ENCODE measurements at places on chromosomes 3 and 15.

DNA sequence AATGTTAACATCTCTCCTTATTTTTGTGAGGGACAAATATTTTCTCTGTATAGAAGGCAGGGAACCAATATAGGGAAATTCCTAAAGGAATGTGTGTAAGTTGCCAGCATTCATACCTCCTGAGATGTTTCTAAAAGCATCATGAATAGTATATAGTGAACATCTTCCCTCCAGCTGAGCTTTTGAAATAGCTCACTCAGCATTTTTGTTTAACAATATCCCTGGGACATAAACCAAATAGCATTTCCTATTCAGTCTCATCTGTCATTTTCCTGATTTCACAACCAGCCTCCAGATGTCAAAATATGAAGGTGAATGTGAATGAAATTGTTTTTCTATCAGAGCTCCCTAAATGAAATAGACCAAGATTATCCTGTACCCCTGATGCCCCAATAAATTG is 137.2 kb downstream of the PPM1L start:
- DNase-seq, result no peak

DNA sequence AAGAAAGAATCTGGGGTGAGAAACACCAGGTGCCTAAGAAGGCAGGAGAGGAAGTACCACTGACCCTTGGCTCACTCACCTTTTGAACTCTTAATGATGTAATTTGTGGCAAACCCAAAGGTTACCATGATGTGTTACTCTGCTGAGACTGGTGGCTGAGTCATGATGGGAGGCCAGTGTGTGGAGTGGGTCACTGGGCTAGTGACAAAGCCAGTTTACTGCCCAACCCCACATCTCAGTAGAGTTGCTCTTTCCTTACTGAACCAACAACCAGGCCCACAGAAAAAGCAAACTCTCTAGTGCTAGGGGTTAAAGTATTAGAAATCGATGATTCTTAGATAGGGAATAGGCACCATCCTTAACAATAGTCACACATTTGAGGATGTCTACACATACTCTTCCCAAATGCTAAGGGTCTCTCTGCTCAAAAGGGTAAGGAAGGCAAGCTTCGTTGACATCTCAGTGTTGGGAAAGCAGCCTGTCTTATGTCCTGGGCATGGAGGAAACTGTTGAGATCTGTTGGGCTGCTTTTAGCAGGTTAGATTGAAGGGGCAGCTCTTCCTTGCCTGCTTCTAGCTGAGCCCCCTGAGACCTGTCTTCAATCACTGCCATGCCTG is 3.1 kb downstream of the RBP2 start:
- no peak for DNase-seq

GRCh38 chr3:149010504-149010951 is 19.2 kb downstream of the GYG1 start:
- no peak for DNase-seq

GRCh38 chr3:13812034-13812471 is 67.8 kb downstream of the WNT7A start:
- DNase-seq, result no peak

- no peak for DNase-seq
These were observed 7.7 kb downstream of the PLD1 start for GRCh38 chr3:171802590-171802956.

DNA sequence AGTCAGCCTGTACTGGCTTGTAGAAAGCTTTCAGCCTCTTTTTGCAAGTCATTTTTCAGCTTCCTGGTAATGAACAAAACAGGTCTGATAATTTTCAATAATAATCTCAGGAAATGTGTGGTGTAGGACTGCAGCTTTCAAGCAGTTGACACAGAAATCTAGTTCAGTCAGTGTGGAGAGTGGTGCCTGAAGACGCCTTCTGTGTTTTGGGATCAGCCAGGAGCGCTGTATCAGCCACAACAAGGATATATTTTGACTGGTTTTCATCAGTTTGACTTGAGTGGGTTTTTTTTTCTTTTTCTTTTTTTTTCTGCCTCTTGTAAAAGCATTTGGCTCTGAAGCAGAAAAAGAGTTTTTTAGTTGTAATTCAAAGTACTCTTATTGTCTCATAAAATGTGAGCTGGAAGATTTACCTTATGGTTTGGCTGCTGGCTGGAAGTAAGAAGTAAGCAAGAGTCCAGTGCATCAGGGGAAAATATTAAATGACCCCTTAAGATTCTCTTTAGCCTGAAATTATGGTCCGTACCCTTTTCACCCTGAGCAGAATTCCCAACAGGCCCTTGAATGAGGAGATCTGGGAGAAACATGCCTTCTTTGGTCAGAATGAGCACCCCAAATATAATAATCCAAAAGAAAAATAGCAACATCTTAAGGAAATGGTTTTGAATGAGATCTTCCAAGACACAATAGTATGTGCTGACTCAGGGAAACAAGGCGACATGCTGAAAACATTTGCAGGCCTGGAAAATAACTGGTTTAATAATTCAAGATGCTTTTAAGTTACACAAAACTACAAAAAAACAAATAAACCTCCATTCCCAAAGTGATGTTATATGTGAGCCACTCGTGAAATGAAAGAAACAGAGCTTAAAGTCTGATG is 332.7 kb upstream of the ADAMTS9 start:
- no peak for DNase-seq

- DNase-seq, result no peak
These were observed 832.9 kb upstream of the NR2F2 start for GRCh38 chr15:95497634-95498033.

GRCh38 chr3:5462086-5462485 is 274.6 kb downstream of the EDEM1 start:
- no peak for DNase-seq

DNA sequence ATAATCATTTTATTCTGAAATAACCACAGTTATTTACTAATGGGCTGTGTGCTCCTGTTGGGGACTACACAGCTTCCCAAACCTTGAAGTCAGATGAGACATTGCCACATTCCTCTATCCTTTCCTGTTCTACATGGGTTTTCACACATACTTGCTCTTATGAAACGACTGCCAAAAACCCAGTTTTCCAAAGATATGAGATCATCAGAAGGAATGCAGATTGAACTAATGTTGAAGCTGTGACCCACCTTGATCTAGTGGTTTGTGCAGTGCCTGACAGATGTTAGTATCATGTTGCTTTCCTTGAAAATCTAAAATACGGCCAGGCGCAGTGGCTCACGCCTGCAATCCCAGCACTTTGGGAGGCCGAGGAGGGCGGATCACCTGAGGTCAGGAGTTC is 144.6 kb downstream of the VGLL4 start:
- no peak for DNase-seq

DNA sequence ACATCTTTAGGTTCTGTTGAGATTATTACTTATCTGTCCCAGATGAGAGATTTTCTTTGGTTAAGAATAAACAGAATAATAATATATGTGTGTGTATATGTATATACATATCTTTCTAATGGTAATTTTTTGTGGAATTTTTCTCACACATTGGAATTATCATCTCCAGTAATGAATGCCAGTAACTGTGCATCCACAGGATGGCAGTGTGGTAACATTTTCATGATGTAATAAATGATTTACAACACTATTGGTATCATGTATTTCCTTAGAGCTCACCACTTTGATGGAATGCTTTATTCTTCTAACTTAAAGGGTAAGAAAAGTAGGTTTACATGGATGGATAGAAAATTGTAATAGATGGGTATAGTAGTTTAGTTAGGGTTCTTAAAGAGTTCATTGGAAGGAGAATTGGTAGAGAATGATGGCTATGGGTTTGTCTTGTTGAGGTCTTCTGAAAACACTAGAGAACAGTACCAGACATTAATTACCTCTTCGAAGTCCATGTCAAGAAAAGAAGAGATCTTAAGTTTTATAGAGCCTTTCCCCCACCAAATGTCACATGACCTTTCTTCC is 78.1 kb downstream of the STT3B start:
- DNase-seq, result no peak

GRCh38 chr3:48305396-48305795 is 28.1 kb downstream of the SPINK8 start:
- no peak for DNase-seq

- DNase-seq, result no peak
These were observed 61.3 kb downstream of the LRRC3B start for GRCh38 chr3:26683902-26684301.

- DNase-seq, result no peak
These were observed 157.0 kb downstream of the GABRG3 start for GRCh38 chr15:27127815-27128570.

DNA sequence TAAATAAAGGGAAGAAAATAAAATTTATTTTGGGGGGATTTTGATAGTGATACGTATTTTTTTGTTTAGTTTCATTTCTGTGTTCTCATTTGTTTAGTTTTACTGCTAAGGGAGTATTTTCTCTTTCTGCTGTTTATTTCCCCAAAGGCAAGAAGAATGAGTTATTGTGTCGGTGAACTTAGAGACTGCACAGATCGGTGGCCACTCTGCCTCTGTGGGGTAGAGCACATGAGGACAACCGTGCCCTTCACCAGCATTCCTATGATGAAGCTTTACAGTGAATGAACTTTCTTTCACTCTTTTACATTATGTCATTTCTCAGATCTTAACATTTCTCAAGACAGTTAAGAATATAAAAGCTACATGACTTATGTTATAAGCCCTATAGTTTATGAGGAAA is 214.4 kb downstream of the OCA2 start:
- DNase-seq, result no peak

DNA sequence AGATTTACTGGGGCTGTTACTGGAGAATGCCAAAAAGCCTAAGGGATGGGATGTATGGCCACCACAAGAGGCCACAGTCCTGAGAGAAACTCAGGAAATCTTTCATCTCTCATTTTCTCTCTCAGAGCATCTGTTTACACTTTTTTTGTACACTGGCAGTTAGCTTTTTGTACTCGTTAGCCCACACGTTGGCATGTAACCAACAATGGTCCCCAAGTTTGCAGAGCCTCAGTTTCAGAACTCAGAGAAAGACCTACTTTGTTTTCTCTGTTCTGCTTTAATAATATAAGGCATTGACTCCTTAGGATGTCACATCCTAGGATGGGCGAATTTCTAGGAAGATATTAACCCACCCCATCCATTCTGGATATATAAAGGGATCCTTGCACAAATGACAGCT is 183.5 kb downstream of the SUCNR1 start:
- DNase-seq, result no peak

DNA sequence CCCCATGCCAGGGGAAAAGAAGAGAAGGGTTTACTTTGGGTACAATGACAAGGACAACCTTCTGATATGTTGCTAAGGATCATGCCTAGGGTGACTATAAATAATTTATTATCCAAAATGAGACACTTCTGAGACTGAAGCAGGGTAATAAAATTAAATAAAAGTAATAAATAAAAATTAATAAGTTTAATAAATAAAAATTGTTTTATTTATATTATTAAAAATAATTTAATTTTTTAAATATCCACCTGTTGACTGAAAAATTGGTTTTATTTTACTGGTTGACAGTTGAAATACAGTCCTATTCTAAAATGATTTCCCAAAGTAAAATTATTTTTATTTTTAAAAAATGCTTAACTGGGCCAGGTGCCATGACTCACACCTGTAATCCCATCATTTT is 102.0 kb downstream of the FHIT start:
- no peak for DNase-seq

- DNase-seq, result no peak
These were observed 2.1 kb downstream of the RPP25 start for GRCh38 chr15:74954515-74954914.

DNA sequence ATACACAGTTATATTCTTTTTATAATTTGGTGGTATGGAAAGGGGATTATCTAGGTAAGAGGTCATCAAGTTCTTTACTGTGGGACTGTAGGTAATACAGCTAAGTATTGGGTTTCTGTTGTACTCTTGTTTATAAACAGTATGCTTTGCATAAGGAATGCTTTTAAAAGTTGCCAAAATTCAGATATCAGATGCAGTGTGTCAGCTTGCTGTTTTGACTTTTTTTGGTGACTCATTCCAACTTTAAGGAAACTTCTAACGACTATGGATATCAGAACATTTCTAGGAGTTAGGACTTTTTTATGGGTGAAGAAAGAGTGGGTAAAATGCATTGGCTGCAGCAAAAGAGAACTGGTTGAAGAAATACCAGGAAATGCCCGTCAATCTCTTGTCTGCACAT is 2.8 kb downstream of the SCAANT1 start:
- no peak for DNase-seq

- no peak for DNase-seq
These were observed 34.2 kb upstream of the SKIL start for GRCh38 chr3:170323331-170323730.

- no peak for DNase-seq
These were observed 141.2 kb upstream of the GADL1 start for GRCh38 chr3:31035681-31036080.

GRCh38 chr15:74319138-74319460 is 48.3 kb downstream of the CYP11A1 start:
- no peak for DNase-seq

DNA sequence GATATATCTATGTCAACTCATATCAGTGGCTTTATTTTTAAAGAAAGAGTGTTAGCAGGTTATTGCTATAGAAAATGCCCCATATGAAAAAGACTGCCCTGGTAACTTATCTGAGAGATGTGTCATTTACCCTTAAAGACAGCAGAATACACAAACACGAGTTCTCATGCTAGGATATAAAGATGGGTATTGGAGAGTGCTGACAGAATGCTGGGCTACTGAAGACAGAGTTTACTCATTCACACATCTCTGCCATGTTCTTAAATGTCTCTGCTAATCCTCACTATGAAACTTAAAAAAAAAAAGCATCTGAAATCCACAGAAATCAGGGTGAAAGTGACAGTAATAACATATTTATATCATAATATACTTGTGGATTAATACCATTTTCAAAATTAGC is 126.7 kb downstream of the FOXP1 start:
- no peak for DNase-seq

GRCh38 chr3:136281966-136282520 is 31.9 kb downstream of the PCCB start:
- no peak for DNase-seq

DNA sequence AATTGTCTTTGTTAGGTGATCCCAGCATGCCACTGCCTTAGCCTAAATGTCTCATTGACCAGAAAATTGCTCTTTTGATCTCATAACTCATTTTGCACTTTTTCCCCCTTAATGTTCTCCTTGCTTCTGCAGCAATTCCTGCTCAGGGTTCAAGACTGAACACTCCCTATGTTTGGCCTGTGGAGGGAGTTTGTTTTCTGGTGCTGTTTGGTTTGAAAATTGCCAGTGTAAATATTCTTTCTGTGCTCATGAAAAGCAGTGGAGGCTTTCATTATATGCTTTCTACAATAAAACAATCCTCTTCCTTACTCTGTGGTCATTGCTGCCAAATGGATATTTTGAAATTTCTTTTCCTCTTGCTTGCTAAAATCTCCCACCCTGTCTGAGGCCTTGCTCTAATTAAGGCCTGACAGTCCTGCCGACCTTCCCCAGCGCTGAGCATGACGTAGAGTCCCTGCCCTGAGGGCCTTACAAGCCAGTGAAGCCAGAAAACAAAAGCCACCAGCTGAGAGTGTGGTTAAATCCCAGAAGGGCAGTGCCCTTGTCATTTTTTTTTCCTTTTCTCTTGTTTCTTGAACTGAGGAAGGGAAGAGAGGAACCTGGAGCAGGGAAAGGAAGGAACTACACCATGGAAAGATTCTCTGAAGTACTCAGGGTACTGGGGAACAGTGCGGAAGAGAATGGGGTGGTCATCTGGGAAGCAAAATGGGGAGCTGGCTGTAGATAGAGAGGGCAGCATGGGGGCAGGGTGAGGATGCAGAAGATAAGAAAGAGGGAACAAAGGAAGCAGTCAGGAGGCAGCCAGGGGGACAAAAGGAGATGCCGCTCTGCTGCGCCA is 24.8 kb downstream of the ZBTB38 start:
- no peak for DNase-seq

All from activated CD4-positive, alpha-beta T cell treated with anti-CD3 and anti-CD28 coated beads, Interleukin-2, amount 50 U/mL, for 4 hours (primary cell).